Frontal cortex (tissue), 4 donors: ENCODE measurements at places on chromosomes 16 and 17. TPM values are rescaled to one million over a fixed set of nuclear protein-coding genes. Genes with fewer than 3 reads are reported as not detected.

- no peak for DNase-seq
These were observed 71.5 kb downstream of the TAOK1 start for GRCh38 chr17:29461483-29462206.

DNA sequence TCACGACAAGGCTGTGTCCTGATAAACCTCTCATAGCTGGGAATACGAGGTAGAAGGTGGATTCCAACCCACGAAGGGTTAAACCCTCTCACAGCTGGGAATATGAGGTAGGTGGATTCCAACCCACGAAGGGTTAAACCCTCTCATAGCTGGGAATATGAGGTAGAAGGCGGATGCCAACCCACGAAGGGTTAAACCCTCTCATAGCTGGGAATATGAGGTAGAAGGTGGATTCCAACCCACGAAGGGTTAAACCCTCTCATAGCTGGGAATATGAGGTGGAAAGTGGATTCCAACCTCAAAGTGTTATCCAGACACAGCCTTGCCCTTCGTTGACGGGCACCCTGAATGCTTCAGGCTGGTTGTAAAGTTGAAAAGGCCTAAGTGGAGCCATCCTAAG is 31.0 kb downstream of the AXIN1 start:
- no peak for DNase-seq

GRCh38 chr17:44778656-44779210 is 19.9 kb downstream of the ADAM11 start:
- no peak for DNase-seq

DNA sequence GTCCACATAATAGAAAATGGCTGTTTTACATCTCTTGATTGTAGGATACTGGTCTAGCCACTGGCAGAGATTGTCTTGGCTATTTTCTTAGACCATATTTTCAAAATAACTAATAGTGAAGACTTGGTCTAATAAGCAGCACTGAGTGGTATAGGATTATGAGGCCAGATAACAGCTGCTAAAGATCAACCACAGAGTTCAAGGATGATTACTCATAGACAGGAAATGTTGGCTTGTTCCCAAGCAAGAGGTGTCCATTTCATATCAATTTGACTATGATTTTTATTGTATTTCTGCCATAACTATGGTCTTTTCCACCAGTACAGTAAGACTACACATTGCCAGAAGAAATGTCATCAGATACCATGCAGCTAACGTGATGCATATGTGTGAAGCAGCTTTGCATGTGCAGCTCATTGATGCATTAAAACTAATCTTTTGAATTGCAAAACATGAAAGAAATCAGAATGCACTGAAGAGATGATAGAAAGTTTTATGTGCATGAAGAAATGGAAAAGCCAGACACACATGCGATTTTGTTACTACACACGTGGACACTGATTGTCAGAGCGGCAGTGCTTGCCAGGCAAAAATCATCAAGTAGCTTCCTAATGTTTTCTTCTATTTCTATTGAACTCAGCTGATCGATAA is 693.3 kb downstream of the CDH11 start:
- no peak for DNase-seq

DNA sequence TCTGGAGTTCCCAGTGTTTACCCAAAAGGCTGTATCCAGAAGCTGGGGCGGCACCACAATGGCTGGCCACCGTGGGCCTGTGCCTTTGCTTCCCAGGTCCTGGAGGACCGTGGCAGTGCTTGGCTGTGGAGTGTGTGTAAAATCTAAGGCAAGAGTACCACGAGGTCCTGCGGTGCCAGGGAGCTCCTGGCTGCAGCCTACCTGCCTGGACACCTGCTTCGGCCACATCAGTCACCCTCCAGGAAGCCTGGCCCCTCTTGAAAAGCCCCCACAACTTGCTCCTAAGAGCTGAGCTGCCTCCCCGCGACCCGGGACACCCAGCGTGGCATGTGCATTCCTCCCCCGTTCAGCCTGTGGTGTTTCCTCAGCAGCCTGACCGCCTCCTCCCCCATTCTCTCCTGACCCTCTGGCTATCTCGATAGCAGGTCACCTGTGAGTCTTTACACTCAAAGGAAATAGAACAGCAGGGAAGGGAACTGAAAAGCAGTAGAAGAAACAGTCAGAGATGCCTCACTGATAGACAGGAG is 7.9 kb downstream of the TIMM22 start:
- DNase-seq, result no peak

- no peak for DNase-seq
These were observed 443.3 kb upstream of the C16orf82 start for GRCh38 chr16:26623442-26623841.

DNA sequence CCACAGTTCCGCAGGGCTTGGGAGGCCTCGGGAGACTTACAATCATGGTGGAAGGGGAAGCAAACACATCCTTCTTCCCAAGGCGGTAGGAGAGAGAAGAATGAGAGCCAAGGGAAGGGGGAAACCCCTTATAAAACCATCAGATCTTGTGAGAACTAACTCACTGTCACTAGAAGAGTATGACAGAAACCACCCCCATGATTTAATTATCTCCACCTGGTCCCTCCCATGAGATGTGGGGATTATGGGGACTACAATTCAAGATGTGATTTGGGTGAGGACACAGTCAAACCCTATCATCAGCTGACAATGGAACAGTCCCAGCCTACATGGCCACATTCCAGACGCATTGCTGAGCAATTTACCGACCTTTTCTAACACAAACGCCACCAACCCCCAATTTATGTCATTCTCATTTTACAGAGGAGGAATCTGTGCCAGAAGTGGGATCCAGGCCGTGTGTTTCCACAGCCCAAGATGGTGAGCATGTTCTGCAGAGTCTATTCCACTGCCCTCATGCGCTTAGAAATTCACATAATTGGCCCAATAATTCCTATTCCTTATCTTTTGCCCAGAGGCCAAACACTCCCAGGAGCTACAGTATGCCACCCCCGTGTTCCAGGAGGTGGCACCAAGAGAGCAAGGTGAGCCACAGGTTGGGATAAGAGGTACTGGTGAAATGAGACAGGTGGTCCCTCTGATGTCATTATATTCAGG is 17.3 kb downstream of the MILR1 start:
- DNase-seq, result no peak

DNA sequence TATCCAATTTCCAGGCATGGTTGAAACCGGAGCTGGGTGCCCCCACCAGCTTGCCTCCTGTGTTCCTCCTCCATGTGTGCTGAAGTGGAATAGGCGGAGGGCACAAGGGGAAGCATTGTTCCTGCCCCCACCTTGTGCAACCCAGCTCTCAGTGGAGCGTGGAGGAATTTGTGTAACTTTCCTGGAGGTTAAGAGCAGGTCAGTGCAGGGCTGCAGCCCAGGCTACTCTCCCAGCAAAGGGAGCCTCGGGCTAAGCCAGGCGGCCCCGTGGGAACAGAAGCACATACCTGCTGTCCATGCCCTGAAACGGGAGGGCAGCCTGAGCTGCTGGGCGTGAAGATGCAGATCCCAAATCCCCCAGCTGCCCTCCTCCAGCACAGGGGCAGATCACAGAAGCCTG is 158.8 kb upstream of the LHX1 start:
- no peak for DNase-seq

CCL1 gene
- not detected for total RNA-seq

PYY gene
- total RNA-seq, result not detected

CPNE7 gene
- 15.1 TPM for total RNA-seq

FBXO39 gene
- total RNA-seq, result not detected
